ENCODE measurements at places on chromosomes 6 and 20. TPM values are rescaled to one million over a fixed set of nuclear protein-coding genes. Genes with fewer than 3 reads are reported as not detected.

FAXC gene
- total RNA-seq, result 0.25 TPM

SMPDL3A gene
- total RNA-seq, result 6.6 TPM

MKKS gene
- total RNA-seq, result 7.2 TPM

SFTA2 gene
- not detected for total RNA-seq

RBBP8NL gene
- not detected for total RNA-seq

MMP24 gene
- total RNA-seq, result 0.53 TPM

FRMD1 gene
- total RNA-seq, result not detected

NHLRC1 gene
- 3.0 TPM for total RNA-seq

RIPPLY2 gene
- total RNA-seq, result not detected

GJA10 gene
- total RNA-seq, result not detected

EDN1 gene
- 5.2 TPM for total RNA-seq

EPB41L1 gene
- total RNA-seq, result 20.9 TPM

SLC16A10 gene
- total RNA-seq, result not detected

SLC22A16 gene
- total RNA-seq, result not detected
